Activated CD4-positive, alpha-beta T cell treated with anti-CD3 and anti-CD28 coated beads, Interleukin-2, Interleukin-4, amounts not matched to agents 100 ng/mL and 50 ng/mL, durations not matched to agents 16 hours and 8 hours (primary cell): ENCODE measurements at places on chromosomes 2 and 18.

- DNase-seq, result no peak
Observed at GRCh38 chr2:102880731-102881130, 118.9 kb downstream of the TMEM182 start.

DNA sequence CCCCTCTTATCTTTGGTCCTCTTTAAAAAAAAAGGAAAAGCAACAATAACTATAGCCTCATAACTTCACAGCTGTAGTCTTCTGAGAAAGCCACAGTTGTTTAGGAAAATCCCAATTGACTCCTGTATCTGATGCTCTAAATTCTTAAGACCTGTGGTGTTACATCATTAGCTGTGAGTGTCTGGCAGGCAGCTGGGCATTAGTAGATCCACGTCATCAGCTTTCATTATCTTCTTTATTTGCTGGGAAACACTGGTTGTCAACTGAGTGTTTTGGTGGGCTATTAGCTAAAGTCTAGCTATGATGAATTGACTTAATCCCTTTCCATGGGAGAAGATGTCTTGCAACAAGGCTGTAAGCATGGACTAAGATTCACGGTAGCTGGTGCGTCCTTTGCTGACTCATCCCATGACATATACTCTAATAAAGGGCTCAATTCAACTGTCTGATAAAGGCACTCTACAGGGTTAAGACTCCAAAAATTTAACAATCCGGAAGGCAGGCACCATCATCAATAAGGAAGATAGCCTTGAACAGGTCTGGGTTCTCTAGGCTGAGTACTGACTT is 517.2 kb downstream of the PLCL1 start:
- no peak for DNase-seq

- no peak for DNase-seq
Observed at GRCh38 chr2:234300932-234301823, 195.7 kb downstream of the ARL4C start.

- DNase-seq, result no peak
Observed at GRCh38 chr2:10079266-10079869, 843 bp downstream of the CYS1 start.

DNA sequence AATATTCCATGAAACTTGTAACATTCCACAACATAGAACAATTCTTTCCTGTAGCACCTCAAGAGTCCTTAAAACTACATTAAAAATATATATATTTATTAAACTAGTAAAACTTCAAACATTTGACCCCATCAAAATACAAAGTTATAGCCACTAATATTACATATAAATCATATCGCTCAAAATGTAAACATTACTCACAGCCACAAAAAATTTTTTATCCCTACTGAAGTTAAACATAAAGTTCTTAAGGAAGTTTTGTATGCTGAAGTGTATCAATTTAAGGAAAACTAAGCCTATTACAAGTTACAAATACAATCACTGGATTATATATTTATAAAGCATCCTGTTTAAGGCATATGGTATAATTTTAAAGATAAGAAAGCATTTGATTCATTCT is 80.3 kb upstream of the DNER start:
- DNase-seq, result no peak

DNA sequence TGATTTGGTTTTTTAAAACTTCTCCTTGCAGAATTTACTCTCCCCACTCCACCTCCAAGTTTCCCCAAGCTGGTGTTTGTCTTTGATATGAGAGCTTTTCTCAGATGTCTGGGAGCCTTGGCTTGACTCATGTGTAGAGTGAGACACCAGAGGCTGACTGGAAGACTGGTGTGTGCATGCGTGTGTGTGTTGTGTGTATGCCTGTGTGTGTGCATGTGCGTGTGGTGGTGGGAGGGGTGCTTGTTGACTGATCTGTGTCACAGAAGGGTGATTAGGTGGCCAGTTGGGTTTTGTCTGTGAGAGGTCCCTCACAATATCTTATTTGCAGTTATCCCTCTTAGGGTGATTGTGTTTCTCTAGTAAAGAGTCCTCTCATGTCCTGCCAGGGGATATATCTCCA is 50.5 kb upstream of the HPCAL1 start:
- no peak for DNase-seq

- DNase-seq, result no peak
Observed at GRCh38 chr18:77032181-77032701, 100.3 kb downstream of the MBP start.

GRCh38 chr2:10449838-10450691 is 1.9 kb upstream of the ODC1 start:
- DNase-seq, result no peak

DNA sequence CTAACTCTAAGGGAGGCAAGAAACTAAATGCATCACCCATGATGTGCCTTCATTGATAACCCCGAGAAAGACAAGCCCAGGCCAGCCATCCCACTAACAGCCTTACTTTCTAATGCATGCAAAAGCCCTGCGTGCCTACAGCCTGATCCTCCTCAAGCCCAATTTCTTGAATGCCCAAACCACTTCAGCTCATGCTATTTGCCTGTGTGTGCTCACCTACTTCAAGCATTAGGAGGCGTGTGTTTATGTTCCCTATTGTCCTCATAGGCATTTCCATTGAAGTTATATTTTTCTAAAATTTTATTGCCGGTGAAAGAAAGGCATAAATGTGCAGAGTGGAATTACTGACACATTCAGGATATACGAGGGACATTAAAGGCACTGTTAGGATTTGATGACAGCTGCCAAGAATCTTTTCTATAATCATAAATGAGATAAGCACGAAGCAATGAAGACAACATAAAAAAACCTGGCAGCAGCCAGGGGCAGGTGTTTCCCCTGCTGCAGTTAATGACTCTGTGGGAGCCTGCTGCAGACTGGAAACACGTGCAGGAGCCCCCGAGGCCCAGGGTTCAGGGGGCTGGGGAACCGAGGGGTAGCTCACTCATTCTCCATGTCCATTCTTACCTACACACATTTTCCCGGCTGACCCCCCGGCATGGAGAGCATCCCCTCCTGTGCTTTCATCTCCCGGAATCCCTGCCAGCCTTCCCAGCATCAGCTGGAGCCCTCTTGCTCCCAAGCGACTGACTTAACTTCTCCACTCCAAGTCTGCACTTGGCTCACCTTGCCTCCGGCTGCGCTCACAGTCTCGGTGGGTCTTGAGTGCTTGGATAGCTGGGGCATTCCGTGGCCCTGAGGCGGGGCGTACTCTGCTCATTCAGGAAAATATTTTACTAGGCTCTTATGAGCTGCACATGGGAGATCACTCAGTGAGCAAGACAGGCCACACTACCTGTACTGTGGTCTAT is 292.3 kb upstream of the SIX2 start:
- DNase-seq, result no peak

GRCh38 chr2:166762746-166763145 is 125.5 kb upstream of the XIRP2 start:
- no peak for DNase-seq

DNA sequence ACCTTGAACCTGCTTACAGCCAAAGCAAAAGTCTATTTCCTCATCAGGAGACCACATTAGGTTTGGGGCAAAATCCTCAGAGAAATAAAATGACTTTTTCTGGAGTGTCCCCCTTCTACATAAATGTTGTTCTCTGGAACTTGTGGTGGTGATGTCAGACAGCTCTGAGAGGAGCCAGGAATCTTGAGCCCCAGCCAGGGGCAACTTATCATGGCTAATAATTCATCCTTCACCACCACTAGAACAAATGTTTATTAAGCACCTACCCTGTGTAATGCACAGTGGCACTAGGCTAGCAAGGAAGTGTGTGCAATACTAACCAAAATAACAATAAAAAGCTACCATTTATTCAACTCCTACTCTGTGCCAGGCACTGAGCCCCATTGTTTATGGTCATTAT is 9.0 kb upstream of the BMP10 start:
- DNase-seq, result no peak

- DNase-seq, result no peak
Observed at GRCh38 chr2:9979977-9980376, 28.5 kb downstream of the GRHL1 start.

DNA sequence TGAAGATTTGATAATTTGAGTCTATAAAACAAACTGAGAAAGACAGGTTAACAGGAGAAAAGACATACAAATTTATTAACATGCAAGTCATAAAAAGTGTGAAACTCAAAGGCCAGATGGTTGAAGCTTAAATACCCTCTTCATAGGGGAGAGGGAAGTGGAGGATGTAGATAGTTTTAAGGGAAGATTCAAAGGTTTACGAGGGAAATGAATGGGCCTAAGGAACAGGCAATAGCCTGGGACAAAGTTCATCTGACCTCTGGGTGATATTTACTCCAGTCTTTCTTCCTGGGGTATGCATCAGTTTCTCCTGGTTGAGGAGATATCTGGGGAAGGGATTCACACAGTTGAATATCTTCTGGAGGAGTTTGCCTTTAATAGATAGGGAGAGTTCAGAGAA is 215.0 kb upstream of the SP5 start:
- no peak for DNase-seq

- no peak for DNase-seq
Observed at GRCh38 chr2:169743549-169743948, 9.9 kb downstream of the KLHL23 start.

- DNase-seq, result no peak
Observed at GRCh38 chr18:9619990-9620389, 5.6 kb upstream of the PPP4R1 start.

- DNase-seq, result no peak
Observed at GRCh38 chr2:181789827-181790448, 101.6 kb upstream of the ITPRID2 start.

DNA sequence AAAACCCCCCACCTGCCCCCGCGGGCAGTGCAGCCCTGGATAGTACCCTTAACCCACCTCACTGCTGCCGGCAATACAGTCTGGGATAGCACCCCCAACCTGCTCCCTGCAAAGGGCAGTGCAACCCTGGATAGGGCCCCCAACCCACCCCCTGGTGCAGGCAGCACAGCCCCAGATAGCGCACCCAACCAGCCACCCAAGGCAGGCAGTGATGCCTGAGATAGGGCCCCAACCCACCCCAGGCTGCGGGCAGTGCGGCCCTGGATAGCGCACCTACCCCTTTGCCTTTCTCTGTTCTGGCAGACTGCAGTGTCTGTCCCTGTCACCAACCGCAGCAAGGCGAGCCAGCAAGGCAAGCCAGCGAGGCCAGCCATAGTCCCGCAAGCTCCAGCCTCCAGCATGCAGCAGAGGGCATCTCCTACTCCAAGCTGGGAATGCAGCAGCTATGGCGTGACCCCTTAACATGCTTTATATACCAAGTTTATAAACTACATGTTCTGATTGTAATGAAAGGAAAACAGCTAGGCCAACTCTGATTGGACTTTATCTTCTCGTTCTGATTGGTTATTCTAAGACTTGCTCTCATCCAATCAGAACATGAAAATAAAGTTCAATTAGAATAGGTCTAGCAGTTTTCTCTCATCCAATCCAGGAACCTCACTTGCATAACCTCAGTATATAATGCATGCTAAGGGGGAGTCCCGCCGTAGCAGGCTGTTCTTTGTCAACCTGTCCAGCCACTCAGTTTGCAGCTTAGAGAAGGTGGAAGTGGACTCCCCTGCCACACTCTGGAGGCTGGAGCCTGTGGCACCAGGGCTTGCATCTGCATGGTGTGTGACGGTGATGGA is 34.1 kb upstream of the ANKRD62 start:
- DNase-seq, result no peak

- peak; percentile 63 for DNase-seq
Observed at GRCh38 chr2:48248251-48248933, 281.6 kb upstream of the STON1 start.

DNA sequence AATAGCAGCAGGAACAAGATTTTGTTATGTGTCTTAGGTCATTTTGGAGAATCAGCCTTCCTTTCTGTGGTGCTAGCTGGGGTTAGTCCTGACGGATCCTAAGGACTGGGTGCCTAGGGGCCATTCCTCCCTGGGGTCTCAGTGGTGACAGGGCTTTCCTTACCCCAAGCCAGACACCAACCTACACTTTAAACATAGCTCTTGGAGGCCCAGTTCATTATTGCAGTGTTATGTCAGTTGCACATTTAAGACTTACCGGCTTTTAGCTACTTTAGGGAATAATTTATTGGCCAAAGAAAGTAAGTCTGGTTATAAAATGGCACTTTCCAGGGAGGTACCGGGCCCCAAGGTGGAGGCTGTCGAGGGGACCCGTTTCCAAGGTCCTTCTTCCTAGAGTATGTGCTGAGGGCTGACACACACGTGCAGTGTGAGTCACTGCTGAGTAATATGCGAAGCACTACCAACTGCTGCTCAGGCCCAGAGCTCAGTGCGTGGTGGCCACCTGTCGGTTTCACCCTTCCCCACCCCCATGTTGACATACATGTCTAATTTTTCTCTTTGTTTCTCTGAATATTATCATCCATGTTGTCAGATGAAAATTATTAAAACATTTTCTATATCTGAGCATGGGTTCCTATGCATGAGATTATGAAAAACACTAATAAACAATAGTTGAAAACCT is 37.0 kb upstream of the GRHL1 start:
- peak; percentile 85 for DNase-seq

DNA sequence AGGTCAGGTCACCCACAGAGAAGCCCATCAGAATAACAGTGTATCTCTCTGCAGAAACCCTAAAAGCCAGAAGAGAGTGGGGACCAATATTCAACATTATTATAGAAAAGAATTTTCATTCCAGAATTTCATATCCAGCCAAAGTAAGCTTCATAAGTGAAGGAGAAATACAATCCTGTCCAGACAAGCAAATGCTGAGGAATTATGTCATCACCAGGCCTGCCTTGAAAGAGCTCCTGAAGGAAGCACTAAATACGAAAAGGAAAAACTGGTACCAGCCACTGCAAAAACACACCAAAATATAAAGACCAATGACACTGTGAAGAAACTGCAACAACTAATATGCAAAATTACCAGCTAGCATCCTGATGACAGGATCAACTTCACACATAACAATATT is 260.0 kb upstream of the KYNU start:
- no peak for DNase-seq

- DNase-seq, result no peak
Observed at GRCh38 chr2:61291851-61292575, 130.0 kb downstream of the C2orf74 start.

DNA sequence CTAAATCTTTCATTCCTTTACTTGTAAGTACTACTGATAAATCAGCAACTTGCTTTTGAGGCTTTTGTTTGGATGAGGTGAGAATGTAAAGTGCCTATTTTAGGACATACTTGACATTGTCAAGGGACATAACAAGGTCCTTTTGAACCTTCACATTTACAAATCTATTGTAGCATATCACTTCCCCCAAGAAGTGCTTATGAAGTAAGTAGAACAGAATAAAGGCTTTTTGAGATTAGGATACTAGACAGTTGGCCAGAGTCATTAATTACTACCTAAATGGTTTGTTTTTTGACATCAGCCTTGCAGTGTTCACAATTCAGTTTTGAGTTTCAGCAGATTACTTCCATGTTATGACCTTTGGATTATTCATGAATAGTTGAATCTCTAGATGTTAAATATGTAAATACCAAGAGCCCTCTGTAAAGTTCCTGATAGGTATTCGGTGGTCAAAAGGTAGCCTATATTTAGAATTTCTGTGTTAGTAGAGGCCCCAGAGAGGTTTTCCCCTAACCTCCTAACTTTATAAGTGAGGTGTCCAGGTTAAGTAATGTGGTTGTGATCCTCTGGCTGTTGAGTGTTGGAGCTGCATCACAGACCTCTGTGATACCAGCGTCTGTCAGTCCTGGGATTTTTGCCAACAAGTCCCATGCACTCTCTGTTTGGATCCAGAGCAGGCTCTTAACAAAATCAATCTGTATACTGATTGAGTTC is 67.2 kb downstream of the LCLAT1 start:
- no peak for DNase-seq

- no peak for DNase-seq
Observed at GRCh38 chr2:37848451-37848850, 76.6 kb upstream of the RMDN2 start.

GRCh38 chr2:86593266-86593665 is 30.0 kb upstream of the CHMP3 start:
- no peak for DNase-seq

- DNase-seq, result no peak
Observed at GRCh38 chr2:219461669-219462068, 27.0 kb downstream of the SPEG start.

GRCh38 chr18:52222211-52222610 is 117.8 kb upstream of the DCC start:
- DNase-seq, result no peak
